ENCODE measurements at places on chromosomes 3 and 15.

DNA sequence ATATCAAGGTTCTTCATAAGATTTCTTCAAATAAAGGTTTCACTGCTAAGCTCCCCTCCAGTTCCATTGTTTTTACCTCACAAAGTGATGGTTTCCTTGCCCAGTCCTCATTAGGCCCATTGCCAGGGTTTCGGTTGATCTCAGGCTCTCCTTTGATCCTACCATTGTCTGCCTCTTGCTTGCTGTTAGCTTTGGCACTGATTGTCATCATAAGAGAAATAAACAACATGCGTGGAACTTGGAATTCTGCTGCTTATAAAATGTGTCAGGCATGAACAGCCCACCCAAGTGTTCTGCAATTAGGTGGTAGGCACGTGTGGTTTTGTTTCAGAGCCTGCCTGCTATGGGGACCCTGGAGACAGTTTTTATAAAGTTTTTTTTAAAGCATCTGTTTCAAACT lies 107.6 kb upstream of the BFSP2 start:
- no peak for DNase-seq

DNA sequence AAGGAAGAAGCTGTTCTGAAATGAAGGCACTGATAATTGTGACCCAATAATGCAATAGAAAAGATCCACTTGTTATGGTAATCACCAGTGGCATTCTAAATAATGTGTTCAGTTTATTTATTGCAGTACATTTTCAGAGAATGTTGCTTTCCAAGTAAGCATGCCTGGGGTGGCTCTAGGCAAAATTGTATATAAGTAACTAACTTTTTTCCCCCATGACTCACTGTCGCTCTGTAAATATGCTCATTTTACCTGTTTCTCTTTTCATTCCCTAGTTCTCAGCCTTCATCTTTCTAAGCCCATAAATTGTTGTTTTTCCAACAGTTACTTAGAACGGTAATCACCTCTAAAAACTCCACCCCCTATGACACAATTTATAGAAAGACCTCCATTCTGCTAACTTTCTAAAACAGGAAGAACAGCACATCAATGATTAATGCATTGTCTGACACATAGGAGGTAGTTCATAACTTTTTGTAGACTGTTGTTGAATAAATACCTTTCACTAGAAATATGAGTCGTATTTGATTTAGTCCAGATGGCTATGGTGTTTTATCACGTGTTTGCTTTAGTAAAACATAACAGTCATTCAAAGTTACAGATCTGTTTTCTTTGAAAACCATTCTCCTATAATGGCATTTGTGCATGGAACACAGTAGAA lies 143.1 kb downstream of the LSAMP start:
- DNase-seq, result no peak

- no peak for DNase-seq
Measured at GRCh38 chr3:129611812-129612533, 5.5 kb upstream of the PLXND1 start.

DNA sequence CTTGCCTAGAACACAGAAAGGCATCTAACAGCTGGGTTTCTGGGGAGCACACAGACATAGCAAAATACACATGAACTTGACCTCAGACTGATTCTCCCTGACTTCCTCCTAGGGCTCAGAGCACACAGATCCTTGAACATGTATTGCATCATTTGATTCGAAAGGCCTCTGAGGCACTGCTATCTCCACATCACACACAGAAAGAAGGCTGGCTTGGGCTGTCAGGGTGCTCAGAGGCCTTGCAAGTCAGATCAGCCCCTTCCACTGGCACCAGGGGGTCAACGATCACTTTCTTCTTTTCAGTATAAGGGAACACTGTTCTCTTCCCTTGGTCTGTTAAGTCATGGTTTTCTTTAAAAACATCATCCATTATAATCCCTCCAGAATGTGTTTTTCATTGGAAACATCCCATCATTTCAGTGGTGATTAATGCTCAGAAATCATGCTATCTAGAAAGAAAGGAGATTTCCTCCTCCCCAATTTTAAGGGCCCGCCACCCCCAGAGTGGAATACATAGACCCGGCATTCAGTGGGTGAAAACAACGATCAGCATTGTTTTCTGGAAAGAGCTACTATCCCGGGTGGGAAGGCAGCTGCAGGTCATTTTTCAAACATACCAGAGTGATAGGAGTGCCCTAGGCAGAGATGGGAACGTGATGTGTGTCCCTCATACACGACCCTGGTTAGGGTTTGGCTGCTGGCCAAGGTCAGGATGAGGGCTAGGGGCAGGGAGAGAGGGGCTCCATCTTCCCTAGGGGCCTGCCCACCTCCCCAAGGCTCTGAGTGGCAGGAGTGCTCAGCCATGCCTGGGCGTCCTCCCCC lies 253.3 kb upstream of the LYSMD4 start:
- no peak for DNase-seq

GRCh38 chr3:49415931-49416601 lies 3.8 kb downstream of the TCTA start:
- DNase-seq, result peak; percentile 67

GRCh38 chr15:101425787-101426365 lies 63.6 kb downstream of the PCSK6 start:
- no peak for DNase-seq
